Esophagus squamous epithelium (tissue), 5 donors: ENCODE measurements at places on chromosomes 4 and X.

DNA sequence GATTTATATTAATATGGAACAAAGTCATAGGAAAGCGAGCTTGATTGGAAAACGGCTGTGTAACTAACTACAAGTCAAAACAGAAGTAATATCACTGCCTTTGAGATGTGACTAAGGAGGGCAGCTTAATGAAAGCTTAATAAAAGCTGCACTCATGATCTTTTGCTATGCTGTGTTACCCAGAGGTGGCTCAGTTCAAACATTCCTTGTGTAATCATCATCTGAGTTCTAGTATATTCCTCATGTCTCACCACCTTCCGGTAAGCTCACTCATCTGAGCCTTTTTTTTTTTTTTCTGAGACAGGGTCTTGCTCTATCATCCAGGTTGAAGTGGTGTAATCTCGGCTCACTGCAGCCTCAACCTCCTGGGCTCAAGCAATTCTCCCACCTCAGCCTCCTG is 5.0 kb downstream of the GRPEL1 start:
- DNase-seq = no peak

GRCh38 chr4:125891597-125892258 is 577.0 kb downstream of the FAT4 start:
- no peak for DNase-seq

DNA sequence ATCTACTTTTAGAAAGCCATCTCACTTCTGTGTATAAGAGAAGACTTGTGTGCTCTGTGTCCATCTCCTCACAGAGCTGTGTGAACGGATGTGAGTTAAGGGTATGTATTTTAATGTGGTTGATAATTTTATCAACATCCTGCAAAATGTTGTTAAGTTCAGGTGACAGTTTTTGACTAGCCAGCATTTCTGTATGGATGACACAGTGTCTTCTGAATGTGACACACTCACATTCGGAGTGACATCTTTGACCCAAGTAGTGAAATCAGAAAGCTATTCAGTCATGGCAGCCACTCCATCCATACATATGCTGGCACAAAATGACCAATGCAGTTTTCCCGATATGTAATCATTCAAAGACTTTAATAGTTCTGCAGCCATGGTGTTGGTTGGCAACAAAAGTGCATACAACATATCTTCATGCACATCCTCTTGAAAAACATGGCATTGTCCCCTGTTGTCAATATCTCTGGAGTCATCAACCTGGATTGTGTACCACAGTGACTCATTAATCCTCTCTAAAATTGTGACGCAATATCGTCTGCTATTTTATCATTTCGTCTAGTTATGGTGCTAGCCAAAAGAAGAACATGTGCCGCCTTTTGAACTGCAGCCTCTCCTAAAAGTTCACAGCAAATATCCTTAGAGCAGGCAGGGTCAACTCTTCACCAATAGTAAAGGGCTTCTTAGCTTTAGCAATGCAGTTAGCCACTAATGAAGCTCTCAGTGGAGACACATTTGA is 6.8 kb upstream of the FGF2 start:
- no peak for DNase-seq

DNA sequence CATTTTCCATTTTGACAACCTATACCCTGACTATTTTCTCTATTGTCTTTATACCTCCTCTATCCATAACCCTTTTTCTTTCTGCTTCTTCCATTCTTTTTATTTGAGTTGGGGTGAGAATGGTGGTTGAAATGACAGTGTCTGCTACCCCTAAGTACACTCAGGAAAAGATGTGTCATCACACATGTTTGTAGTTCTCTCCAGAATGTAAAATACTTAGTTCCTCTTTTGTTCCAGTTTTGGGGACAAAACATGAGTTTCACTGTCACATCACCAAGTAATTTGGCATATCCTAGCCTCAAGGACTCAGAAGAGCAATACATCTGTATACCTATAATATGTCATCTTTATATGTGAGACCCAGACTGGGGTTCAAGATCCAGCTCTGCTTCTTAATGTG is 90.3 kb downstream of the COMMD8 start:
- DNase-seq = no peak

- DNase-seq = no peak
These were observed 102.0 kb upstream of the LEF1 start for GRCh38 chr4:108270466-108271450.

DNA sequence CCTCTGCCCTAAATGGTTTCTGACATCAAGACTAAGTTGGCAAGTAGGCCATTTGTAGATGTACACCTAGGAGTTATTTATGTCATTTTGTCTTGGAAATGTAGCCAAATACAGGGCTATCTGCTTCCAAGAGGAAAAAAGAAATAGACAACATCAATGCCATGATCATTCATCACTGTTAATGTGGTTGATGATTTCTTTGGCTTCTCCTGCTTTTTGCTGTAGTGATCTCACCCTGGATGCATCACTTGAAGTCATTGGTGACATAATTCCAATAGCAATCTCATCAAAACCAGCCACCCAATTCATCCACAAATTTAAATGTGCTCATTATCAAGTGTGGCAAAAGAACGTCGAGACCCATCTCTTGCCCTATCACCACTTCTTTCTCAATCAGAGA is 222.6 kb upstream of the PPARGC1A start:
- DNase-seq = no peak

GRCh38 chr4:7854216-7854615 is 85.4 kb downstream of the AFAP1 start:
- no peak for DNase-seq

DNA sequence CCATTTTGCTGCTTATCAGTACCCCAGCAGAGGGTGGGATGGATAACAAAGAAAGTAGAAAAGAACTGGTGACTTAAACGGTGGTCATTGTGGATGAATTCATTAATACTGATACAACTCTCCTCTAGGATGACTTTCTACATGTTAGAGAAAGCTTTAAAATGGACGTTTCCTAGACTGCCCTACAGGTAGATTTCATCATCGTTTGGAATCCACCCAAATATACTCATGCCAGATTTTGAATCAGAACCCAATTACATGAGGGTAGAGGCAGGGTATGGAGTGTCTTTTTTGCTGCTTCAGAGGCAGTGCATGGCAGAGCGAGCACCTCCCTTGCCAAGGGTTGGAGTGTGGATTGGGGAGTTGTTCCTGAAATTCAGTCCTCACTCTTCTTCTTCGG is 13.3 kb upstream of the ANTXR2 start:
- no peak for DNase-seq

- DNase-seq = no peak
These were observed 526.0 kb downstream of the MID1IP1 start for GRCh38 chrX:39327255-39327654.

DNA sequence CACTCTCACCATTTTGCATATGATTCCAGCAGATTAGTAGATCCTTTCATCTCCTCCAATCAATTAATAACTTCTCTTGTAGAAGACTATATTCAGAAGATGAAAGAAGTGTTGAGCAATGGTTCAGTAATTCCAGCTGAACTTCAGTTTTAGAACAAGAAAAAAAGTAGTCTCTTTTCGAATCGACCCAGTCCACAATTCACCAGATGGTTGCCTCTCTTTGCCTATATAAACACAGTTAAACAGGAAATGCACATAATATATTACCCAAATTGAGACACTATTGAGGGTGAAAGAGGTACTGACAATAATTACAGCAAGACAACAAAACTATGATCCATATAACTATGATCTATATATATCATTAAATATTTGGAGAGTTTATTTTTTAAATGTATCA is 16.8 kb upstream of the FAM241A start:
- DNase-seq = no peak

- DNase-seq = no peak
These were observed 27.3 kb upstream of the TRIM2 start for GRCh38 chr4:153176938-153177337.

GRCh38 chr4:14583752-14584151 is 418.5 kb upstream of the CPEB2 start:
- DNase-seq = no peak

DNA sequence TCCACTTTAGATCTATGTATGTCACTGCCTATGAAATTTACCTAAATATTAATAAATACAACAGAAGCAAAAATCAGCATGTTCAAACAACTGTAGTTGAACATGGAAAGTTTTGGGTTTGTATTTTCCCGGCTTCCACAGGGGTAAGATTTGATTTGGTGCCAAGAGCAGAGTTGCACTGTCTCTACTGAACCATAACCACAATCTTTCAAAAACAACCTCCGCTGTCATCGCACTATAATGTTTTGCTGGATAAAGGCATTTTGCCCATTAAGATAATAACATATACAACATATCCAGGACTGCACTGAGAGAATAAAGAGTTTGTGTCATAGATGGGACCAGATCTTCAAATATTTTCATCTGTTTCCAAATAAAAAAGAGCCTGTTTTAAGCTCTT is 94.9 kb downstream of the TENM3 start:
- no peak for DNase-seq

- DNase-seq = no peak
These were observed 1.2 kb upstream of the ZNF827 start for GRCh38 chr4:145939856-145940255.

DNA sequence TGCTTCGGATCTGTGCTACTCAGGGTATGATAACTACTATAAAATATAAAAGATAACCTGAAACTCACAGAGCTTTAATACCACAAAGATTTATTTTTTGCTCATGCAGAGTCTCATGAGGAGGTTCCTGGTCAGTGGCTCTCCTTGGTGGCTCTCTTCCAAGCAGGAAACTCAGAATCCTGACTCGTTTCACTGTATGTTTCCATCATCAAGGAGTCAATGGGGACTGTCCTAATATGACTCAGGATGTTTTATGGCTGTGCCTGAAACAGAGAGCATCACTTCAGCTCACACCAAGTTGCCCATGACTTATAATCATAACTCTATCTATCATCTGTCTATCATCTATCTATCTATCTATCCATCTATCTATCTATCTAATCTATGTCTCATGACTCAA is 620.8 kb upstream of the NR3C2 start:
- no peak for DNase-seq

- DNase-seq = no peak
These were observed 2.7 kb upstream of the TMPRSS11F start for GRCh38 chr4:68132342-68132741.

DNA sequence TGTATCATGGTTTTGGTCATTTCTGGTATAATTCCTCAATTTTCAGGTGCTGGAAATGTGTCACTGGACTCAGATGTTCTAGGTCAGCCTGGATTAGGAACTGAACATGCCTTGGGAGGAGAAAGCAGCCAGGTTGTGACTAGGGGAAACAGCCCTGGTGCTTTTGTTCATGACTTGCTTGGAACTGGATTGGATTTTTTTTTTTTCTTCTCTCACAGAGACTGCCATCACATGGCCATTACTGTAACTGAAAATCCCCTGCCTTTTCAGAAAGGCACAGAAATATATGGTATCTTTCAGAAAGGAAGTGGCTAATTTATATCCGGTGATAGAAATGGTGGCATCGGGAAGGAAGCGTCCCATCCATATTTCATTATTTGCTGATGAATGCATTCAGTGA is 34.6 kb downstream of the SEPTIN11 start:
- DNase-seq = no peak

DNA sequence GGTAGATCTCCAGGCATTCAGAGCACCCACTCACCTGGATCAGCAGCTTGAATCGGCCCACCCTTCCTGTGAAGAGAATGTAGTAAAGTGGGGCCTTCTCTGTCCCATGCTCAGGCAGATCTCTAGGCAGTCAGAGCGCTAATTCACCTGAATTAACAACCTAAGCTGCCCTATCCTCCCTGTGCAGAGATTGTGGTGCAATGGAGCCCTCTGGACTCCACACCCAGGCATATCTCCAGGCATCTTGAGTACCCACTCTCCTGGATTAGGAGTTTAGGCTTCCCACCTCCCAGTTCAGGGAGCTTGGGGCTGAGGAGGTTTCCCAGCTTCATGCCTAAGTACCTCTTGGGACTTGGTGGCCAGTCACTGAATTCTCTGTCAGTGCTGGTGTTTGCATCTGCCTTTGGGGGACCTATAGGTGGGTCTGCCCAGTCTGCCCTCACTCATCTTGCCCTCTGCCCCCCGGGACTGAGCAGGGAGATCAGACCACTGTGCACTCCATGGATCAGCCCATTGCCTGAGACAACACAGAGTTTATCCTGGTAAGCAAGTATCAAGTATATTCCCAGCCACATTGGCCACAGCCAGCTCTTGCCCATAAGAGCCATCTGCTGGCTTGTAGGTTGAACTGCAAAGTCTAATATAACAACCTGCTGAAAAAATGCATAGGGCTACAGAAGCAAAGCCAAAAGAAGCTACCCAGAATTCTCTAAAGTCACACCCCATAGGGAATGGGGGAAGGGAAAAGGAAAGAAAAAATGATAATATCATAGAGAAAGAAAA is 372.9 kb downstream of the KLHL13 start:
- DNase-seq = no peak

DNA sequence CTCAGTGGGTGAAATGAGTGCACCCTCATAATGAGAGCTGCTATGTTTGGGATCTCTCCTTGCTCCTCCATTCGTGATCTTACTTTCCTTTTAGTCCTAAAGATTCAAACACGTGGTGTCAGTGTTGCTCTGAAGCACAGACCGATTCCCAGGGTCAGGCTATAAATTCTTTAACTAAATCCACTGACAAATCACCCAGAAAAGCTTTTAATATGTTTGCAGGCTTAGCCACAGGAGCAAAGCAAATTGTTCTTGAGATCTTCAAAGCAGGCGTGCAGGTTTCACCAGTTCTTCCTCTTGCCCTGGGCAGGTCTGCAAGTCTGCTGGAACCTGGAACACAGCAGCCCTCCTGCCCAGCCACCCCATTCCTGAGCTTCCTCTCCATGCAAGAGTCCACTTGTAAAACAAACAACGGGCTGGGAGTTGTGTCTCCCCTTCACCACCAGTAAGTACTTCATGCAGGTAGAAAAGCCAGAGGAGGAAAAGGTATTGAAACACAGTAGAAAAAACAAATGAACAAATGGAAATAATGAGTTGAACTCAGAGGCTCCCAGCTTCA is 70.1 kb upstream of the ENPP6 start:
- DNase-seq = no peak

- DNase-seq = no peak
These were observed 627.8 kb downstream of the ADGRL3 start for GRCh38 chr4:61827907-61828391.

- no peak for DNase-seq
These were observed 5.8 kb downstream of the CFAP99 start for GRCh38 chr4:2424581-2424980.

DNA sequence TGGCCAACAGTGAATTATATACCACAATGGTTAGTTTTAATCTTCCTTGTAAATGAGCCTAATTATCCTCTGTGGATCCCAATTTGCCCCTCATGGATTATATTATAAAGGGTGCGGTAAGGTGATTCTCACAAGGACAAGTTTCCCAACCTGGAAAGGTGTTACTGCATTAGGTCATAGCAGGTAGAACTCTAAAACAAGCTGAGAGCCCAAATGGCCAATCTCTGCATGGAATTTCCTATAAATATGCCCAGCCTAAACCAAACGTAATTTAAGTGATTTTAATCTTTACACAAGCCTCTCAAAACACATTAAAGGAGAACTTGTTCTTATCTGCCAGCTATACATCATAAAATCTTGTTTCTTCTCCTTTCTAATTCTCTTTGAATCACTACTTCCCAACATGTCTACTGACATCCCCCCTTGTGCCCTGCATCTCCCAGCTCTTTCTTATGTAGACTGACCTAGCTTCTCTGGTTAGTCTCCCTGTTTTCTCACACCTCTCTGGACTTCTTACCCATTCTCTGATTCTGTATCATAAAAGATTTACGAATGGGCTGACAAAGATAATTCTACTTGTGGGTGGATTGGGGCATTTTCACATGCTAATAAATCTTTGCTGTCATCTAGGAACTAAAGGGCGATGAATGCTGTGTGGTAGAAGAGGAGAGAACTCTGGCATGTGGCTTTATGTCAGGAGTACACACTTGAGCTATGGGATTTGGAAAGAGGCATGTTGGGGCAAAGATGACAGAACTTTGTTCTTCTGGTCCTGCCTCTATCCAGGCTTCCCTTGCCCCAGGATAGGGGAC is 94.3 kb upstream of the PGRMC2 start:
- no peak for DNase-seq
